ENCODE measurements at places on chromosomes 7 and 10. TPM values are rescaled to one million over a fixed set of nuclear protein-coding genes. Genes with fewer than 3 reads are reported as not detected.

GRCh38 chr7:55303220-55303619 is 61.9 kb upstream of the LANCL2 start:
- no peaks in the 10 kb centered on the region for H3K36me3 ChIP-seq
- H3K4me1 ChIP-seq = peaks cover under 1% of the 10 kb centered on the region
- no peak for DNase-seq
- H3K27ac ChIP-seq = no peak overlapping the region
- H3K27me3 ChIP-seq = no peaks in the 10 kb centered on the region

GRCh38 chr7:51701935-51702334 is 385.3 kb upstream of the COBL start:
- H3K27ac ChIP-seq = no peak overlapping the region
- no peaks in the 10 kb centered on the region for H3K4me1 ChIP-seq
- no peaks in the 10 kb centered on the region for H3K36me3 ChIP-seq
- no peak overlapping the region for H3K4me3 ChIP-seq
- no peaks in the 10 kb centered on the region for H3K27me3 ChIP-seq

DNA sequence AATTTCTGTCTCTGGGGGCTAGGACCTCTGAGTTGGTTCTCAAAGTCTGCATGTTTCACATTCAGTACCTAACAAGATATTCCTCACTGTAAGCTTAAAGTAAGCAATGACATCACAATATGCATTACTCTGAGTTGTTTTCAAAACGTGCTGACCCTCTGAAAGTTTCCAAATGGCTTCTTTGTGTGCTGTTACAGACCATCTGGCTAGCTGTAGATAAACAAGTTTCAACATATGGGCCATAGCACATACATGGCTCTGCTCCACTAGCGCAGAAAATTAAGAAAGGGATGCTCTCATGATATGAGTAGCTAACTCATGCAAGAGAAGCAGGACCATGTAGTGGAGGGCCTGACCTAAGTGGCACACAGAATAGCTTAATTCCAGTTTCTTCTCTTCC is 119.0 kb downstream of the HTR7 start:
- H3K36me3 ChIP-seq = no peaks in the 10 kb centered on the region
- no peaks in the 10 kb centered on the region for H3K27me3 ChIP-seq
- no peak overlapping the region for H3K27ac ChIP-seq
- H3K4me3 ChIP-seq = no peak overlapping the region
- no peaks in the 10 kb centered on the region for H3K4me1 ChIP-seq
- no peak for DNase-seq

DNA sequence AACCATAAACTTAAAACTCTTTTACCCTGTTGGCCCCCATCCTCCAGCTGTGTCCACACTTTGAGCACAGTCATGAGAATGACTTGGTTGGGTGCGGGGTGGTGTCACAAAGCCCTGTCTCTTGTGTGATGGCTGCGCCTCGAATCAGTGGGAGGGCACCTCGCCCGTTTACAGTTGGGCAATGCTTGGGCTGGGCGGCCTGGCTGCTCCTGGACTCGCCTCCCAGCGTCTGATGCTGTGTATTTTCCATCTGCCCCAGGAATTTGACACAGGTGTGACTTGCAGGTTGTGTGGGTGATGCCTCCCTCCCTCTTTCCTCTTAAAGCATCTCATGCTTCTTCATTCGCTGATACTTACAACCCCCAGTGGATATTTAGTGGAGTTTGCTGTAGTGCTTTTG is 33.7 kb downstream of the CHST12 start:
- H3K4me3 ChIP-seq = no peak overlapping the region
- H3K36me3 ChIP-seq = peaks cover 9% of the 10 kb centered on the region
- no peak for DNase-seq
- H3K27me3 ChIP-seq = no peaks in the 10 kb centered on the region

DNA sequence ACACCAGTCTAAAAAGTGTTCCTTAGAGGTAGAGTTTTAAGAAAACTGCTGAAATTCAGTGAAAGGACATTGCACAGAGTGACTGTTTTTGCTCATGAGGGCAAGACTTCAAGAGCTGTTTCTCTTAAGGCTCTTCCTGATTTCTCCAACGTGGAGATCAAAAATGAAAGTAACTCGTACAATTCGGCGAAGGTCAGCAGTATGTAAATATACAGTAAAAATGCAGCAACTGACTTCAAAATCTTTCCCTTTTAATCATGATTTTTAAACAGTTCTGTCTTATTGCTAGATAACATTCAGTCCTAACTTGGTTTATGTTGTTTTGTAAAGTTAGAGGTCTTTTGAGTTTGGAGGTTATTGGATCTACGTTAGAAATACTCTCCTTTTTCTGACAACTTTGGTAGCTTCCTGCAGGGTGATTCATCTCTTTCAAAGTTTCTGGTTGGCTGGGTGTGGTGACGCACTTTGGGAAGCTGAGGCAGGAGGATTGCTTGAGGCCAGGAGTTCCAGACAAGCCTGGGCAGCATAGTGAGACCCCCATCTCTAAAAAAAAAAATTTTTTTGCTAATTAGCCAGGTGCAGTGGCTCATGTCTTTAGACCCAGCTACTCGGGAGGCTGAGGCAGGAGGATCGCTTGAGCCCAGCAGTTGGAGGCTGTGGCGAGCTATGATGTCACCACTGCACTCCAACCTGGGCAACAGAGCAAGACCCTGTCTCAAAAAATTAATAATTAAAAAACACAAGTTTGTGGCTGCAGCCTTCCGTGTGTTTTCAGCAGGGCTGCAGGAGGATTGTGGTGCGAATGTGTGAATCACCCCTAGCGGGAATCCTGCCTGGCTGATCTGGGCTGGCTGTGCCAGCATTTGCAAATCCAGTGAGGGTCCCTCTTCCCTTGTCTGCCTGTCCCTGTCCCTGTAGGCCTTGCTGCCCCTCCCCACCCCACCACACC is 29.2 kb upstream of the AP5Z1 start:
- peak overlapping the region; percentile 63 for H3K27ac ChIP-seq
- peaks cover 23% of the 10 kb centered on the region for H3K36me3 ChIP-seq
- H3K4me3 ChIP-seq = peak overlapping the region; percentile 46
- H3K4me1 ChIP-seq = peaks cover 63% of the 10 kb centered on the region
- DNase-seq = peak; percentile 28
- no peaks in the 10 kb centered on the region for H3K27me3 ChIP-seq

- no peak for DNase-seq
- H3K27ac ChIP-seq = no peak overlapping the region
- H3K27me3 ChIP-seq = no peaks in the 10 kb centered on the region
- H3K4me1 ChIP-seq = no peaks in the 10 kb centered on the region
Observed at GRCh38 chr10:120735773-120736371, 115.3 kb upstream of the WDR11 start.

- no peak overlapping the region for H3K27ac ChIP-seq
- H3K4me3 ChIP-seq = no peak overlapping the region
- H3K27me3 ChIP-seq = no peaks in the 10 kb centered on the region
- H3K4me1 ChIP-seq = no peaks in the 10 kb centered on the region
Observed at GRCh38 chr7:30923009-30923773, 11.5 kb downstream of the AQP1 start.

- H3K36me3 ChIP-seq = no peaks in the 10 kb centered on the region
- H3K4me3 ChIP-seq = no peak overlapping the region
- H3K27ac ChIP-seq = no peak overlapping the region
- DNase-seq = no peak
- H3K27me3 ChIP-seq = no peaks in the 10 kb centered on the region
- no peaks in the 10 kb centered on the region for H3K4me1 ChIP-seq
Observed at GRCh38 chr10:125123476-125124114, 36.8 kb downstream of the CTBP2 start.

- no peak overlapping the region for H3K27ac ChIP-seq
- H3K27me3 ChIP-seq = no peaks in the 10 kb centered on the region
- peaks cover 2% of the 10 kb centered on the region for H3K36me3 ChIP-seq
- DNase-seq = no peak
- H3K4me3 ChIP-seq = no peak overlapping the region
Observed at GRCh38 chr7:103346396-103346795, 1.0 kb upstream of the PSMC2 start.

GRCh38 chr7:129438281-129438838 is 4.1 kb downstream of the STRIP2 start:
- no peaks in the 10 kb centered on the region for H3K36me3 ChIP-seq
- no peak for DNase-seq
- H3K27me3 ChIP-seq = no peaks in the 10 kb centered on the region
- H3K4me1 ChIP-seq = peaks cover 13% of the 10 kb centered on the region
- H3K27ac ChIP-seq = no peak overlapping the region

DNA sequence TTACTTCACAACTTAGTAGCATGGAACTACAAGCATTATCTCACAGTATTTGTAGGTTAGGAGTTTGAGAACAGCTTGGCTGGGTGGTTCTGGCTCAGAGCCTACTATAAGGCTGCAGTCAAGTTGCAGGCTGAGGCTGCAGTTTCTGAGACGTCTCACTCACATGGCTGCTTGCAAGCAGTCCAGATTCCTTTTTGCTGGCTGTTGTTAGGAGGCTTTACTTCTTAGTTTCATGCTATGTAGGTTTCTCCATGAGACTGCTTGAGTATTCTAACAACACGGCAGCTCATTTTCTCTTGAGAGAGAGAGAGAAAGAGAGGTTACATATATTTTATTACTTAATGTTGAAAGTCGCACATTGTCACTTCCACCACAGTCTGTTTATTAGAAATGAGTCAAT is 1073.9 kb downstream of the NXPH1 start:
- no peak for DNase-seq
- H3K36me3 ChIP-seq = no peaks in the 10 kb centered on the region
- H3K4me1 ChIP-seq = no peaks in the 10 kb centered on the region
- no peak overlapping the region for H3K27ac ChIP-seq
- H3K27me3 ChIP-seq = no peaks in the 10 kb centered on the region

DNA sequence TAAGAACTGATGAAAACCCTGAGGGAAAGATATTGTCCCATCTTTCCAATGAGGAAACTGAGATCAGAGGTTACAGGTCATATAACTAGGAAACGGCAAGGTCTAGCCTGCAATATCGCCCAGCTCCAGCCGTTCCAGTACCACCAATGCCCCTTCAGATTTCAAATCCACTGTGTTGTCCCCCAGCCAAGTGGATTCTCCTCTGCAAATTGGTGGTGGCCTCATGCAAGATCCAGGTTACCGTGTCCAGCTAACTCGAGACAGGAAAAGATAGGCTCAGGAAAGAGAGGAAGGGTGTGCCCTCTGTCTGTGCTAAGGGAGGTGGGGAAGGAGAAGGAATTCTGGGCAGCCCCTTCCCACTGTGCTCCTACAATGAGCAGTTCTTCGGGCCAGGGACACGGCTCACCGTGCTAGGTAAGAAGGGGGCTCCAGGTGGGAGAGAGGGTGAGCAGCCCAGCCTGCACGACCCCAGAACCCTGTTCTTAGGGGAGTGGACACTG is 25.3 kb downstream of the PRSS2 start:
- DNase-seq = no peak
- peak overlapping the region; percentile 99 for H3K27ac ChIP-seq
- H3K4me3 ChIP-seq = peak overlapping the region; percentile 40
- H3K4me1 ChIP-seq = peaks cover 67% of the 10 kb centered on the region

DNA sequence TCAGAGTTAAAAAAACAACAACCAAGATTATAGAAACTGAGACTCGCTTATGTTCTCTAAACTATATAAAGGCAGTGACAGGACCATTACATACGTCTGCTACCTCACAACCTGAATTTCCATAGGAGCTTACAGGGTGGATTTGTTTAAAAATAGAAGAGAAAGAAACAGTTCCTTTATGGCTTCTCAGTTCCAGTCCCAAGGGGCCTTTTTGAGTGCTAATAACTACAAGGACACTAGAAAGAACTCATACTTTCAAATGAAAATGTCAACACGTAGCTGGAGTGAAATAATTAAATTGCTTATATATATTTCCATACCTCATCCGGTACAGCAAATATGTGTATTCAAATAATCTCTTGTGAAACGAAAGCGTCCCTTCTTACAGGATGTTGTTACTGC is 19.7 kb downstream of the TSPAN12 start:
- no peak for DNase-seq
- H3K4me3 ChIP-seq = no peak overlapping the region
- no peak overlapping the region for H3K27ac ChIP-seq
- H3K4me1 ChIP-seq = no peaks in the 10 kb centered on the region

DNA sequence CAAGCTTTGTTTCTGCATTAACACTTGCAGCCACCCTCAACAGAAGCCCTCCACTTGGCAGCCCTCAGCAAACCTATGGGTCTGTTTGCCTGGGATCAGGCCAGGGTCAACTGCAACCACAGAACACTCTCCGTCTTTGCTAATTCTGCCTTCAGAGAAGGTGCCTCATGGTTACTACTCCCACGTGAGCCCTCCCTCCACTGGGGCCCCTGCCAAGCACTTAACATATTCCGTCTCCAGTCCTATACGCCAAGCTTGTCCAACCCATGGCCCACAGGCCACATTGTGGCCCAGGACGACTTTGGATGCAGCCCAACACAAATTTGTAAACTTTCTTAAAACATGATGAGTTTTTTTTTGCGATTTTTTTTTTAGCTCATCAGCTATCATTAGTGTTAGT is 54.7 kb downstream of the HSPA12A start:
- H3K27ac ChIP-seq = no peak overlapping the region
- no peaks in the 10 kb centered on the region for H3K36me3 ChIP-seq
- H3K4me1 ChIP-seq = no peaks in the 10 kb centered on the region
- no peak for DNase-seq

DNA sequence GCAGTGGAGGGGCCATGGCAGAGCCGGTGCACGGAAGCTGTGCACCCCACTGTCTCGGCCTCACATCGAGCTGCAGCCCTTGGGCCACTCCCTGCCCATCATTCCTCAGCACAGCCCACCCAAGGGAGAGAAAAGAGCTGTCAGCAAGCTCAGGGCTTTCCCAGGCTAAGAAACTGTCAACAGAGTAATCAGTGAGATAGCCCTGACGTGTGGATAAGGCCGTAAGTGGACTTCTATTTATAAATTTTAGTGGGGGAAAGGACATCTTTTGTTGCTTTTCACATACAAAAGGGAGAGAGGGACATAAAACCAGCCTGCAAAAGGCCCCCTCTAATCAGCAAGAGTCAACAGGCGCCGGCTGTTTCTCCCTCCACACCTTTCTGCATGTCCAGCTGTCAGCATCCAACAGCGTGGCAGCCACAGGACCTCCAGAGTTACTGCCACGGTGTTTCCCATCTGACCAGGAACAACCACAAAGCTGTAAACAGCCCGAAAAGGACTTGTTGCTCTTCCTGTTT is 56.8 kb upstream of the DDC start:
- no peak for DNase-seq
- H3K27me3 ChIP-seq = peaks cover 3% of the 10 kb centered on the region
- H3K4me1 ChIP-seq = no peaks in the 10 kb centered on the region
- no peak overlapping the region for H3K27ac ChIP-seq
- H3K36me3 ChIP-seq = no peaks in the 10 kb centered on the region

DNA sequence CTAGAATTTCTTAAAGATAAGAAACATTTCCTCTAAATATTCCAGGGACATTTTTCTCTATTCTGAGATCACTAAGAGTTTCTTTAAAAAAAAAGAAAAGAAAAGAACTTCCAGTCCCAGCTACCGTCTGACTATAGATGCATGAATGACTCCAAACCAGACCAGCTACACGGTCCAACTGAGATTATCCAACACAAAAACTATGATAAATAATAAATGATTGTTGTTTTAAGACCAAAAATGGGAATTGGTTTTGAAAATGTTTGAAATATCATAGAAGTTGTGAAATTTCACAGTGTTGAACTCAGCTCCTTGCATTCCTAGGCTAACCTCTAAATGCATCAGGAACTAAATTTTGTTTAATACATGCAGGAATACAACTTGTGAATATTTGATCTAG is 1619.6 kb upstream of the LRRTM3 start:
- no peaks in the 10 kb centered on the region for H3K27me3 ChIP-seq
- DNase-seq = no peak
- no peak overlapping the region for H3K27ac ChIP-seq
- no peaks in the 10 kb centered on the region for H3K4me1 ChIP-seq
- H3K36me3 ChIP-seq = no peaks in the 10 kb centered on the region

The GPR37 gene
- not detected for polyA plus RNA-seq

The COL1A2 gene
- polyA plus RNA-seq = not detected

The VSIR gene
- polyA plus RNA-seq = 372 TPM

The FKBP6 gene
- not detected for polyA plus RNA-seq

The OR2A5 gene
- polyA plus RNA-seq = not detected

The NRG3 gene
- not detected for polyA plus RNA-seq

The ANKRD22 gene
- polyA plus RNA-seq = not detected

The NODAL gene
- polyA plus RNA-seq = 0.19 TPM

The IDI2 gene
- polyA plus RNA-seq = not detected
